ENCODE measurements at places on chromosomes 4 and X.

DNA sequence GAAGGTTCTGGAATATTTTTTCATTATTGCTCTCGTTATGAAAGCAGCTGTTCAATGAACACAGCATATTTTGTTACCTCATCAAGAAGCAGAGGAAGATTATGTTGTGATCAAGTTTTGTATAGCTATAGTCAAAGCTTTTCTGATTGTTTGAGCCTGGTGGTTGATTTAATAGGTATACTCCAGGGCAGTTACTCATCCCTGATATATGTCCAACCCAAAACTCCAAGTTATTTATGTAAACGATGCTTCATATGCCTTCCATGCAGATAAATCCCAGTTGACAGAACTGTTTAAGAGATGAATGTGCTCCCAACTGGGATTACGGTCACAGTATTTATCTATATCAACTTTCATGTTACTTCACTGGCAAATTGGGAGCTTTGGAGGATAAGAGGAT is 19.1 kb downstream of the NAA11 start:
- no peak for DNase-seq

DNA sequence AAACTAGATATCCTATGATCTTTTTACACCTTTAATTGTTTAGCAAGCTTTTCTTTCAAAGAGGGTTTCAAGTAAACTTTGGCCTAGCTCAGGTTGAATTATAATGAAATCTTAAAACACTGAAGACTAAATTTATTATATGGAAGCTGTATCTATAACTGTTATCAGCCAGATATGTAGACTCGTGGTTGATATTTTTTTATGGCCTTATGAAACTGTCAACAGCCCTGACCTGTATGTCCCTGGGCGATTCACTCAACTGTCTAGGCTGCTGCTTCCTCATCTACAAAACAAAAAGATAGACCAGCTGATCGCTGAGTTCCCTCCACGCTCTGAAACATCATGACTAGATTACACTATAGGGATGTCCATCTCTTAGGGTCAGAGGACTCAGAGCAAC is 21.2 kb upstream of the PDK3 start:
- DNase-seq, result no peak

GRCh38 chr4:13984991-13985800 is 357.7 kb upstream of the BOD1L1 start:
- DNase-seq, result no peak

- no peak for DNase-seq
Measured at GRCh38 chr4:124025428-124025827, 628.8 kb downstream of the SPRY1 start.

DNA sequence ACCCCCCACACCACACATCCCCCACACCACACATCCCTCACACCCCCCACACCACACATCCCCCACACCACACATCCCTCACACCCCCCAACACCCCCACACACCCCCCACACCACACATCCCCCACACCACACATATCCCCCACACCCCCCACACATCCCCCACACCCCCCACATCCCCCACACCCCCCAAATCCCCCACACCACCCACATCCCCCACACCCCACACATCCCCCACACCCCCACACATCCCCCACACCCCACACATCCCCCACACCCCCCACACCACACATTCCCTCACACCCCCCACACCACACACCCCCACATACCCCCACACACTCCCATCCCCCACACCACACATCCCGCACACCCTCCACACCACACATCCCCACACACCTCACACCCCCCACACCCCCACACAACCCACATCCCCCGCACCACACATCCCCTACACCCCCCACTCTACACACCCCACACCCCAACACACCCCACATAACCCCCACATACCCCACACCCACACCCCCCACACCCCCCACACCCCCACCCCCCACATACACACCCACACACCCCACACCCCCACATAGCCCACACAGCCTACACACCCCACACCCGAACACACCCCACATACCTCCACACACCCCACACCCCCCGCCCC is 172.9 kb downstream of the DCLK2 start:
- no peak for DNase-seq

DNA sequence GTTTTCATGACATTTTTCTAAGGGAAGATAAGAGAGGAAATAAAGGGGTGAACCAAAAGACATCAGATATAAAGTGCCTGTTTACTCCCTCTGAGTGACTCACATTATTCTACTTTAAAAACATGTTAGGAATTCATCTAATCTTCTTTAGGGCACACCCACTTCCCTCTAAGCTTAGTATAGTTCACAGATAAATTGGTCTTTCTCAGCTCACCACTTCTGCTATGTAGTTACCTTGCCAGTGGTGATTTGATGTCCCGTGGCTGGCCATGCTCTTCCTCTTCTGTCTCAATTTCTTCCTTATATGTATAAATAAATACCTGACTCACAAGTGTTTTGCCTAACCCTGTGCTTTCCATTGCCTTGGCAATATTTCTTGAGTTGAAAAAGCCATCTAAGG is 96.8 kb downstream of the PDLIM5 start:
- DNase-seq, result no peak

GRCh38 chr4:86031927-86032326 is 327.9 kb downstream of the MAPK10 start:
- no peak for DNase-seq

- no peak for DNase-seq
Measured at GRCh38 chrX:12912791-12913482, 6.5 kb downstream of the TLR8 start.

GRCh38 chr4:184177271-184177670 is 40.4 kb downstream of the ENPP6 start:
- no peak for DNase-seq

GRCh38 chr4:105650190-105650589 is 58.3 kb downstream of the INTS12 start:
- DNase-seq, result no peak

GRCh38 chr4:101864660-101865059 is 74.1 kb downstream of the BANK1 start:
- no peak for DNase-seq

GRCh38 chr4:100882661-100883060 is 364.8 kb upstream of the EMCN start:
- no peak for DNase-seq

- DNase-seq, result no peak
Measured at GRCh38 chr4:145907390-145907789, 31.2 kb downstream of the ZNF827 start.

DNA sequence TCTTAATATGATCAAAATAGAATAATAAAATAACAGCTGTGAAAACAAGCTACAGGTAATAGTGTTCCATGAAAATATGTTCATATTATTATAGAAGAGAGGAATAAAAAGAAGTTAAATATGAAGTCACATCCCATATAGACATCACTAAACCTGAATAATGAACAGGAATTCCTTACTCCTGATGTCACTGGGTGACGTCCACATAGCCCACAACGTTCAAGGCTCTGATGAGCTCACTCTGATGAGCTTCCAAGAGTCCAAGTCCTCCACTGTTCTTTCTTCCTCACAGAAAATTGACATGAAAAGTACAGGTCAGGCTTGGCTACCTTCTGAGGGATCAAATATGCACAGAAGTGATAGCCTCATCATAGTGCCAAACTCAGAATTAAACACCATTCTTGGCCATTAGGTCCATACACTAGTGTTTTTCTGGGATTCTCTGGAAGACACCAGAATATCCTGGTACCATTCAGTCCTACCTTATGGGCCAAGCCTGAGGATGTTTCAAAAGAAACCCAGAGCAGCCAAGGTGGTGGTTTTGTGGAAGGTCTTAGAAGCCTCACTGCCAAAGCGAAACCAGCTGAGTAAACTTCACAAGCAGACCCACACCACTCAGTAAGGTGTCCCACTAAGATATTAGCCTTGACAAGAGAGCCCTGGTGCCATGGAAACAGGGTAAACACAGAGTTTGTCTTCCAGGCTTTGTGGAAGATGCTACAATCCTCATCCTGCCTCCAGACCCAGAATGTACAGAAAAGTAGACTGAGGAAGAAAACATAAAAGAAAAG is 138.4 kb upstream of the HHIP start:
- DNase-seq, result no peak

GRCh38 chr4:154276496-154276895 is 215.1 kb downstream of the DCHS2 start:
- DNase-seq, result no peak

GRCh38 chr4:22477813-22478182 is 38.1 kb downstream of the ADGRA3 start:
- DNase-seq, result no peak

GRCh38 chr4:25663781-25664180 is 8.1 kb downstream of the SLC34A2 start:
- DNase-seq, result no peak

DNA sequence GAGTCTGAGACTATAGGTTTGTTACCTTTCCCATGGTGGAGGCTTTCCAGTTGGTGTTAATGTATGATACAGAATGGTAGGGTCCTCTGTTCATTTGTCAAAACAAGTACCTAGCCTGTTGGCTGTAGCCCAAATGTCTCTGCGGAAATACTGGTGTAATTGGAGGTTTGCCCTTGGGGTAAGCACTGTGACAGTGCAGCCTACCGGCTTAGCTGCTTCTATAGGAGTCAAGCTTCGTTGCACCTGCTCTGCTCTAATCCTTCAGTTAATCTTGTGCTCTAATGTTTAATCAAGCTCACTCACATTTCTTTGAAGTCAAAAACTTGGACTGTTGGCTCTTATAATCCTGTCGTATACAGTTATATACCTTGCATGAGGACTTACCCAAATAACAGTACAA is 203.4 kb downstream of the CCNG2 start:
- no peak for DNase-seq

DNA sequence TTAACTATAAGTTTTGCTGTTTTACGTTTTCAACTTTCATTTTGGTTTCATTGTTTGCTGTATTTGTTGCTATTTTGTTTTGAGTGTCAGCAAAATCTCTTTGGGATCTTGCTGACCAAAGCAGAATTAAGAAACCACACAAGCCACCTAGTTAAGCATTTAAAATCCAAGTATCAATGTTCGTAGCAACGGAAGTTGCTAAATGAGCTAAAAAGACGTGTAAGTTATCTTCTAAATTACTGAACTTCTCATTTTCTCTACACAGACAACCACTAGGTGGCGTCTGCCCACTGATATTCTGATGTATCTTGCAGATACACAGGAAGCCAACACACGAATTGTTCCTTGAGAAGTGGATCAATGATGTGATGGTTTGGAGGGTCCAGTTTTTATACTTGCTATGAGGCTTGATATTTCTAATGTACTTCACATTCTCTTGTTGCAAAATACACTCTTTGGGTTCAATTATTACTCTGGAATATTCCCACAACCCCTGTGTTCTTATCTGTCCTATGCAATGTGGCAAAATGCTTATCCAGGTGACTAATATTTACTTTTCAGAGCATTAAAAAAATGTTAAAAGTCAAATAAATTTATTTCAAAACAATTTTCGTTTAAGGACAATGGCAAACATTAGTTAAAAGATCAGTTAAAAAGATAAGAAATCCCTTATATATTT is 250.5 kb downstream of the TECRL start:
- DNase-seq, result no peak

DNA sequence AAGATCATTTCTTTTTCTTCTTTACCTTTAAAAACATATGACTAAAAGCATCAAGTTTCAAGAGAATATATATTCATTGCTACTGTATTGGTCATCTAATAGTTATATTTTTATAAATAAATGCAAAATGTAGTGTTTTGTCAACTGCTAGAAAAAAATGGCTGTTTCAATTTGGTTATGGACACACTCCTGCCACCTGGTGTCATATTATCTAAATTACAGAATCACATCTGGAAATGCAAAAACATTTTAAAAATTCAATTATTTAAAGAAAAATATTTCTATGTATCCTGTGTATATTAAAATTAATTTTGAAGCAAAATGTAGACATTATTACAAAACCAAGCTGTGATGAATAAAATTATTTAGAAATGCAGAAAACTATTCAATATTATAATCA is 329.4 kb upstream of the PCDH18 start:
- DNase-seq, result no peak

DNA sequence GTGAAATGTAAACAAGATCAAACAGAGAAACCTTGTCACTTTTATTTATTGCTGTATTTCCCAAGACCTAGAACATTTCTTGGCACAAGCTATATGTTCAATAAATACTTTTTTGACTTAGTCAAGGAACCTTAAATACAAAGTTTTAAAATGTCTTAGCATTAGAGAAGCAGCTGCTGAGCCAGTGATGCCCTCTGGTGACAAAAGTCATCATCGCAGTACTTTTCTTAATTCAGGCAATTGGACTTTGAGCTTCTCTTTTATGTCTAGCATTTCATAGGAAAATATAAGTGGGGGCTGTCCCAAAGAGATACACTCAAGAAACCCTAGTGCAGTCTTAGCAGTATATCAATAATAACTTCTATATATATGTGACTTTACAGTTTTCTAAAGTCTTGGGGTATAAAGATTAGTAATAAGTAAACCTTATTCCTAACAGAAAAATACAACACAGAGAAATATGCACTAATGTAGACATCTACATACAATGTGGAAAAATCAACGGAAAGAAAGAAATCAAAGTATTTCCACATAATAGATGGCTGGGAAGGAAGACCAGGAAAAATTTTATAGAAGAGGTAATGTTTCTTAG is 118.4 kb downstream of the DTHD1 start:
- DNase-seq, result no peak

DNA sequence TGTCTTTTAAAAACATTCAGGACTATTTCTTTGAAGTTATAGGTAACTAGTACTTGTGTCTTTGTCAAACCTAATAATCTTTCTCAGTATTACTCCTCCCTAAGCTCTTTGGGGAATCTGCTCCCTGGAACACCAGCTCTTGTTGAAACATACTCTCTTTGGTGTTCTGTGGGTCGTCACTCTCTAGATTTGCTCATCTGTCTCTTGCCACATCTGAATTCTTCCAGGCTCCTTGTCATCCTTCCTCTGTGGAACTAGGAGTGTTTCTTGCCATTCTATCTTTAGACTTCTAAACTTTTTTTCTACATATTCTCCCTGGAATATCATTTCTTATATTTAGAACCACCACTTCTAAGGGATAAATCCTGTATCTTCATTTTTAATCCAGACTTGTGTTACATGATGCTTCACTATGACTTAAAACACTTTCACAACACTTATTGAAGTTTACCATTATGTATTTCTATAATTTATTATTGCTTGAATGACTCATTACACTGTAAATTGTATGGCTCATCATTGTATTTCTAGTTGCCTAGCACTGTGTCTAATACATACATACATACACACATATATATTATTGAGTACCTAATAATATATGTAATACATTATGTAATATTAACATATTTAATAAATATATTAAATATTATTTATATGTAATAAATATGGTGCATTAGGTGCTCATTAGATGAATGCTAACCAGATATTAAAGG is 186.1 kb downstream of the TMA16 start:
- DNase-seq, result no peak

DNA sequence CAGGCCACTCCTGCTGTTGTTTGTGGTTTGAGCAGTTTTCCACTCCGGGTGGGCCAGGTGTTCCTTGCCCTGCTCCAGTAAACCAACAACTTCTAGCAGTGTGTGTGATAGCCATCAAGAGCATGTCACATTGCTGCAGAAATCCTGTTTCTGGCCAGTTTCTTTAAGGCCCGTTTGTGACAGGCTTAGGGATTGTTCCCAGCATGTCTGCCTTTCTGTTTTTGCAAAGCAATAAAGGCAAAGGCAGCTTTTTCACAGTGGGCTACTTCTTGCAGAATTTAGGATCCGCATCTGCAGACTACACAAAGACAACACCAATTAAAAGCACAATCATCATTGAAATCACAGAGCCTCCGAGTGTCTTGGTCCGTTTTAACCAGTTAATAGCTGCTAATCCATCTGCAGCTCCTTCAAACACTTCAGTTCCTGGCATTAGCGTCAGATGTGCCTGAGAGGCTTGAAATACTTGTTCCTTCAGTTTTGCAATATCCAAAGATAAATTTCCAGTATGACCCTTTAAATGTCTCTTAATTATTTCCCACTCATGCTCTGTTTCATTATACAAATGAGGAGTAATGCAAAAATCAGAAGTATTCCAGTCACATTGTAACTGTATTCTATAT is 65.1 kb downstream of the ADAM29 start:
- no peak for DNase-seq

Measured in activated CD8-positive, alpha-beta memory T cell treated with anti-CD3 and anti-CD28 coated beads for 48 hours (primary cell).